ENCODE measurements at places on chromosomes 5 and 9. TPM values are rescaled to one million over a fixed set of nuclear protein-coding genes. Genes with fewer than 3 reads are reported as not detected.

DNA sequence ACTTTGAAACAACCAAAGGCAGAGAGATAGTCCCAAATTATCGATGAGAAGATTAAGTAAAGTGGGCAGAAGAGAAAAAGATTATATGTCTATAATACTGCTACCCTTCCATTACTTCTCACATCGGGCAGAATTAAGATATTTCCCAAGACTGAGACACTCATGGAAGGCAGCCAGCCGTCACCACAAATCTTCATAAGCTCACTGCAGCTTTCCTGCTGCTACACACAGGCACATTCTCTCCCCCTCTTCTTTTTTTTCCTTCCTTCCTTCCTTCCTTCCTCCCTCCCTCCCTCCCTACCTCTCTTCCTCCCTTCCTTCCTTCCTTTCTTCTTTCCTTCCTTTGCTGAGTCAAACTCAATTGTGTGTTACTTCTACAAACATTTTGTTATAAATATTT, 58.7 kb upstream of the SPATA31C2 start:
- peak overlapping the region; percentile 89 for H3K4me3 ChIP-seq
- H3K27ac ChIP-seq = peak overlapping the region; percentile 95
- no peaks in the 10 kb centered on the region for H3K36me3 ChIP-seq
- H3K4me1 ChIP-seq = peaks cover 36% of the 10 kb centered on the region

DNA sequence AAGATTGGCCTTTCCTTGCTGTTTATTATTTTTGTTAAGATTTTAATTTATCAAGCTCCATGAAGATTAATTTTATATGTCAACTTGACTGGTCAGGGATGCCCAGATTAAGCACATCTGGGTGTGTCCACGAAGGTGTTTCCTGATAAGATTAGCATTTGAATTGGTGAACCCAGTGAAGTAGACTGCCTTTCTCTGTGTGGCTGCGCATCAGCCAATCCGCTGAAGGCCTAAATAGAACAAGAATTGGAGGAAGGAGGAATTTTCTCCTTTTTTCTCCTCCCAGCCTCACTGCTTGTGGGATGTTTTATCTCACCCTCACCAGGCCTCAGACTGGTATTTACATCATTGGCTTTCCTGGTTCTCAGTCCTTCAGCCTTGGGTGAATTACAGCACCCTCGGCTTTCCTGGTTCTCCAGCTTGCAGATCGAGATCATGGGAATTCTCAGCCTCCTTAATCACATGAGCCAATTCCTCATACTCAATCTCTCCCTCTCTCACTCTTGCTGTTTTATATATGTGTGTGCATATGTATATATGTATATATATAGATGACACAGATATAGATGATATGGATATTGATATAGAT, 135.4 kb upstream of the SPEF2 start:
- no peaks in the 10 kb centered on the region for H3K27me3 ChIP-seq
- H3K4me3 ChIP-seq = no peak overlapping the region
- peaks cover 19% of the 10 kb centered on the region for H3K4me1 ChIP-seq
- H3K27ac ChIP-seq = no peak overlapping the region
- no peak for DNase-seq
- no peaks in the 10 kb centered on the region for H3K36me3 ChIP-seq

GRCh38 chr9:26148128-26148527, 469.9 kb upstream of the TUSC1 start:
- H3K4me3 ChIP-seq = no peak overlapping the region
- H3K4me1 ChIP-seq = no peaks in the 10 kb centered on the region
- no peaks in the 10 kb centered on the region for H3K36me3 ChIP-seq
- H3K27ac ChIP-seq = no peak overlapping the region

GRCh38 chr5:142969186-142969585, 199.0 kb downstream of the ARHGAP26 start:
- no peaks in the 10 kb centered on the region for H3K27me3 ChIP-seq
- no peak for DNase-seq
- H3K4me3 ChIP-seq = no peak overlapping the region
- H3K27ac ChIP-seq = no peak overlapping the region
- H3K4me1 ChIP-seq = peaks cover 21% of the 10 kb centered on the region

Gene IRX2
- total RNA-seq = 5.4 TPM

DNA sequence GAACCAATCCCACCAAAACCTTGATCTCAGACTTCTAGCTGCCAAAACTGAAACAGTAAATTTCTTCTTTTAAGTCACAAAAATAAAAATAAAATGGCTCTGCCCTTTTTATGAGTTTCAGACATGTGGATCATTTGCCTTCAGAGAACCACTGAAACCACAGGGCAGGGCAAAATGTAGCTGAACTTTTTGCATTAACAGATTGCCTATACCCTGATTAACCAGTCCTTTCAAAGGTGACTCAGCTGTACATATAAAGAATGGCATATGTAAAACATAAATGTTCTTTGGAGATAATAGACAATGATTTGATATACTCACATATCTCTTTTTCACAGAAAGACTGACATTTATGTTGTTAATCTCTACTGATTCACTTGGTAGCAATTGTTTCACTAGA, 187.1 kb upstream of the GRIN3A start:
- H3K4me1 ChIP-seq = no peaks in the 10 kb centered on the region
- no peak overlapping the region for H3K4me3 ChIP-seq
- no peak for DNase-seq

Gene PDZD2
- total RNA-seq = 0.33 TPM

Gene EDIL3
- 2.3 TPM for total RNA-seq

DNA sequence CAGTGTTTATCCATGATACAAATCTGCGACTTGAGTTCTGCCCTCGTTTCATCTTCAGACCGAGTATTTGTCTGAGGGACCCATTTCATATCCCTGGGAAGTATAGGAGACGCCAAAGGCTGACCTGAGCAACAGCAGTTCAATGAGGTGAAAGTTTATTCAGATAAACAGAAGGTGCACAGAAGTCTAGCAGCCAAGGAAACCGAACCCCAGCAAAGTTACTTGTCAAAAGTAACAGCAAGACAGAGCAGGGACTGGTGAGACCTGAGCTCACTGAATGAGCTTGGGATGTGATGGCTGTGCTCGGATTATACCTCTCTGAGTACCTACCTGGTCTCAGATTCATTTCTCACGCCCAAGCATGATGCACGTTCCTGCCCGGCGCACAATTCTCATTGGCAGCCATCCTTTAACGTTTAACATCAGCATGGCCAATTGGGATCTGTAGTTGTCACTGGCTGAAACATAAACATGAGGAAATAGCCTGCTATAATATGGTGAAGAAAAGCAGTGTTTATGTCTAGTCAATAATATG, 599 bp downstream of the LYRM7 start:
- DNase-seq = no peak
- H3K36me3 ChIP-seq = no peaks in the 10 kb centered on the region
- H3K27ac ChIP-seq = peak overlapping the region; percentile 92
- H3K4me3 ChIP-seq = peak overlapping the region; percentile 100
- peaks cover 23% of the 10 kb centered on the region for H3K4me1 ChIP-seq

DNA sequence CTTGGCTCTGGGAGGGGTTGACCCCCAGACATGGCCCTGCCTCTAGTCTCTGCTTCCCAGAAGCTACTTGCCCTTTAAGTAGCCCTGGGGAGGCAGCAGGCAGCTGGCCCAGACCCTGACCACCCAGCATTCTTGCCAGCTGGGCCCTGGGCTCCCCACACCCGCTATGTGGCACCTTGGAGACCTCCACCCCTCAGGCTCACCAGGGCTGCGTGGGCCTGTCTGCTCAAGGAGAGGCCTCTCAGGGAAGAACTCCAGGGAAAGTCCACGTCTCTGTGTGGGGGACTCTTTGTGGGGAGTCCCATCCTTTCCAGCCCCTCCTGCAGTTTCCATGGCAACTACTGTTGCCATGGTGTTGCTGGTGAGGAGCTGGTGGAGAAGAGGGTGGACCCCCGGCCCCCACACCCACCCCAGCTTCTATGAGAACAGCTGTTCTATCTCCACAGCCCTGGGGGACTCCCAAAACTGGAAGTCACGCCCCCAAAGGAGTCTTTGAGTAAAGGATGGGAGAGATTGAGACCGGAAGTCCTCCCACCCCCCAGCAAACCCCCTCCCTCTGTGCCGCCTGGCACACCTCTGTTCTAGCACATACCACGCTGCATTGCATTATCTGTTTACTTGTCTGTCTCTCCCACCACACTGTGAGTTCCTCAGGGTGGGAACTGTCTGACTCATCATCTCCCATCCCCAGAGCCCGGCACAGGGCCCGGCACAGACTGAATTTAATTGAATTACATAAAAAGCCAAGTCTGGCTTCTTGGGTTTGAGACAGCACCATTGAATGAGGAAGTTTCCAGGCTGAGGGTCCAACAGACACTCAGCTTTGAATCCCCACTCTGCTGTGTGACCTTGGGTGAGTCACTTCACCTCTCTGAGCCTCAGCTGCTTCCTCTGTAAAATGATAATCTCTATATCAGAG, 12.6 kb downstream of the DNM1 start:
- H3K27me3 ChIP-seq = peaks cover 2% of the 10 kb centered on the region
- peak; percentile 64 for DNase-seq
- H3K4me3 ChIP-seq = peak overlapping the region; percentile 22

DNA sequence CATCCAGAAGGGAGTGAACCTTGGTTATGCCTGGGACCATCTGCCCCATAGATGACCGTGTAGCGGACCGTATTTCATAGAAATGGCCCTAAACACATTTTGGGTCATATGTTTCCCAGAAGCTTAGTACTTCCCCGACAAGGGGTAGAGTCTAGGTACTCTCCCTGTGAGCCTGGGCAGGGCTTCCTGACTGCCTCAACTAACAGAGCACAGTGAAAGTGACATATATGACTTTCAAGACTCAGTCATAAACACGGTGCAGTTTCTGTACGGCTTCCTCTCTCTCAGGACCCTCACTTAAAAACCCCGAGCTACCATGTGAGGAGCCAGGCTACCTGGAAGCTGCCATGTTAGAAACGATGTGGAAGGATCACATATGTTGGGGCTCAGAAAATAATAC, 20.9 kb downstream of the C9orf57 start:
- H3K27me3 ChIP-seq = peaks cover 26% of the 10 kb centered on the region
- DNase-seq = no peak
- H3K36me3 ChIP-seq = no peaks in the 10 kb centered on the region
- no peak overlapping the region for H3K4me3 ChIP-seq

Gene UBAP2
- 34.4 TPM for total RNA-seq

GRCh38 chr5:64742411-64742810, 26.1 kb downstream of the SREK1IP1 start:
- no peak overlapping the region for H3K4me3 ChIP-seq
- no peaks in the 10 kb centered on the region for H3K27me3 ChIP-seq
- peaks cover 25% of the 10 kb centered on the region for H3K4me1 ChIP-seq
- no peak for DNase-seq
- peaks cover 6% of the 10 kb centered on the region for H3K36me3 ChIP-seq
- no peak overlapping the region for H3K27ac ChIP-seq

Gene C1QTNF2
- 0.53 TPM for total RNA-seq

GRCh38 chr5:139740992-139741672, 54.5 kb upstream of the PSD2 start:
- no peak for DNase-seq
- H3K4me3 ChIP-seq = no peak overlapping the region
- H3K36me3 ChIP-seq = no peaks in the 10 kb centered on the region
- H3K4me1 ChIP-seq = peaks cover 23% of the 10 kb centered on the region
- H3K27ac ChIP-seq = no peak overlapping the region

DNA sequence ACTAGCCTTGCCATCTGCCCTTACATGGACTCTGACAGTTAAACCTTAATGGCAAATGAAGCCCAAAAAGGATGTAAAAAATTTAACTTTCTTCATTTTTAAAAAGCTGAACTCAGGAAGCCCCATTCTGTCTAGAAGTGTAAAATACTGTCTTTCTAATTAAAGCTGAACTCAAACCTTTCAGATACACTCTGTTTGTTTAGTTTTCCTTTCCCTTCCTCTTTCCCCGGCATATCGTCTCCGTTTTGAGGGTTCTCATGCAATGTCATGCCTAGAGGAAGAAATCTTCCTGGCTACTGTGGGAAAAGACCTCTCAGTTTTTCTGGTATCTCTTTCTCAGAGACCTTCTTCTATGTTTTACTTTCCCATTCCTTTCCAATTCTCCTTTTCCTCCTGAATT, 841.5 kb downstream of the DTWD2 start:
- no peaks in the 10 kb centered on the region for H3K4me1 ChIP-seq
- DNase-seq = no peak
- no peaks in the 10 kb centered on the region for H3K36me3 ChIP-seq
- H3K27ac ChIP-seq = no peak overlapping the region
- H3K4me3 ChIP-seq = no peak overlapping the region

GRCh38 chr5:171639966-171640365, 145.7 kb upstream of the SMIM23 start:
- no peak overlapping the region for H3K4me3 ChIP-seq
- no peak for DNase-seq
- no peaks in the 10 kb centered on the region for H3K4me1 ChIP-seq
- H3K27me3 ChIP-seq = peaks cover 20% of the 10 kb centered on the region
- no peak overlapping the region for H3K27ac ChIP-seq

GRCh38 chr5:97149709-97150108, 7.3 kb upstream of the LIX1 start:
- H3K27ac ChIP-seq = no peak overlapping the region
- H3K4me3 ChIP-seq = no peak overlapping the region
- no peaks in the 10 kb centered on the region for H3K36me3 ChIP-seq
- H3K27me3 ChIP-seq = peaks cover 12% of the 10 kb centered on the region
- no peak for DNase-seq

DNA sequence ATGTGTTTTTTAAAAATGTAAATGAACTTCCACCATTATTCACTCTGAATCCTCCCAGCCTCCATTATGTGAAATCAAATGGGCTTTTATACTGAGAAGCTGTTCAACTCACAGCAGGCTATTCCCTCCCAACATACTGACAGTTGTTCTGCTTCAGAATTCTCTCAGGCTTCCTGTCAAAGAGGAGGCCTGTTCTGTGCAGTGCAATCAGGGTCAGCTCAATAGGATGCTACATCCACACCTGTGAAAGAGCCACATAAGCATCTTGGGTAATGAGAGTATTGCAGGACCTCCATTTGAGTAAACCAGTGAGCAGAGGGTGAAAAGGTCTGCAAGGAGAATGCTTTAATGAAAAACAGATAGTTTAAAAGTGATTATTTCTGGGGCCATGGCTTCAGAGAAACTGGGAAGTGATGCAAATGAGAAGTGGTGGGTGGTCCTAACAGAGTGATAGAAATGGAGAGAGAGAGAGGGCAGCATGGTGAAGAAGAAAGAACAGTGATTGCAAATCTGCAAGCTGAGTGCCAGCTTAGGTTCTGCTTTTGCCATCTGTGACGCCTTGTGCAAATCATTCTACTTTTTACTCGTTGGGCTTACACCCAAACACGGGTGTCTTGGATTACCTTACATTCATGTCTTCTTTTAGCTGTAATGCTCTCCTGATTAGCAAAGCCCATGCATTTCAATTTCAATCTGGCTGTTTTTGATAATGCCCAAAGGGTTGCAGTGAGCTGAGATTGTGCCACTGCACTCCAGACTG, 202.5 kb upstream of the NMUR2 start:
- no peaks in the 10 kb centered on the region for H3K4me1 ChIP-seq
- DNase-seq = no peak
- H3K36me3 ChIP-seq = no peaks in the 10 kb centered on the region
- no peak overlapping the region for H3K27ac ChIP-seq
- H3K27me3 ChIP-seq = no peaks in the 10 kb centered on the region

Gene TEX48
- not detected for total RNA-seq

Gene PCDHGB3
- total RNA-seq = 4.4 TPM

GRCh38 chr5:179217356-179217755, 127.9 kb downstream of the ADAMTS2 start:
- H3K4me3 ChIP-seq = peak overlapping the region; percentile 18
- H3K27me3 ChIP-seq = peaks cover 1% of the 10 kb centered on the region
- DNase-seq = peak; percentile 48
- 0 out of 2 replicates have a peak, but pooled peaks cover 4% of the 10 kb centered on the region for H3K36me3 ChIP-seq
